CD8-positive, alpha-beta memory T cell (primary cell): ENCODE measurements at places on chromosomes 11 and 22. TPM values are rescaled to one million over a fixed set of nuclear protein-coding genes. Genes with fewer than 3 reads are reported as not detected.
A peak's percentile ranks its signal among the peaks of the same experiment; 100 is the strongest.

ANGPTL5 gene
- total RNA-seq, result not detected

DGAT2 gene
- 5.5 TPM for total RNA-seq

C11orf16 gene
- not detected for total RNA-seq

PSMA1 gene
- 344 TPM for total RNA-seq

ADORA2A gene
- total RNA-seq, result 26.7 TPM

IGSF9B gene
- total RNA-seq, result 15.2 TPM

ZP1 gene
- total RNA-seq, result not detected

THAP12 gene
- 73.4 TPM for total RNA-seq

CREB3L1 gene
- not detected for total RNA-seq

TMPRSS4 gene
- not detected for total RNA-seq

ACRV1 gene
- total RNA-seq, result not detected

- H3K4me3 ChIP-seq, result no peak overlapping the region
- H3K4me1 ChIP-seq, result peaks cover 37% of the 10 kb centered on the region
- no peak overlapping the region for H3K27ac ChIP-seq
- H3K27me3 ChIP-seq, result no peaks in the 10 kb centered on the region
These were observed 113.0 kb downstream of the PTPRJ start for GRCh38 chr11:48093323-48093722.

GRCh38 chr11:114262681-114263512 lies 33.3 kb upstream of the NNMT start:
- no peak overlapping the region for H3K4me3 ChIP-seq
- H3K27me3 ChIP-seq, result no peaks in the 10 kb centered on the region
- H3K27ac ChIP-seq, result no peak overlapping the region
- no peaks in the 10 kb centered on the region for H3K36me3 ChIP-seq

DNA sequence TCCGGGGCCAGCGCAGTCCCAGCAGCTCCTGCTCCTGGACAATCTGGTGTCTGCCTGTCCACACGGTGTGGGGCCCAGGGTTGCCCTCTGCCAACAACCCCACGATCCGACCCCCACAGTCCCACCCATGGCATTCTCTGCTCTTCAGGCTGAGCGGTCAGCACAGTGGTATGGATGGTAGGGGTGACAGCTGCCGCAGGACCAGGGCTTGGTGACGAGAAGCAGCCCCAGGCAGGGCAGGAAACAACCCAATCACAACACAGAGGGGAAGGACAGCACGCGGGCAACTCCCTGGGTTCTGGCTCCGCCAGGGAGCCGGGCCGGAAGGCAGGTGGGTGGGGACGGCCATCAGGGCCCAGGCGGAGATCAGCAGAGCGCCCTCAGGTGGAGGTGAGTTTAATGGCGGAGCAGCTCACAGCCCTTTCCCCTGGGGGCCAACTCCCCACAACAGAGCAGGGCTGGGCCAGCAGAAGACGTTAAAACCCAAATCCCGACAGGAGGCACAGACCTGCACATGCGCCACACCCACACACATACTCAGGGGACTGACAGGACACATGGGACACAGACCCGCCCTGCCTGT lies 5.3 kb upstream of the CHADL start:
- H3K4me3 ChIP-seq, result no peak overlapping the region
- H3K27me3 ChIP-seq, result no peaks in the 10 kb centered on the region
- no peak for DNase-seq
- H3K4me1 ChIP-seq, result no peaks in the 10 kb centered on the region

GRCh38 chr11:110886288-110886970 lies 174.2 kb upstream of the ARHGAP20 start:
- H3K27me3 ChIP-seq, result no peaks in the 10 kb centered on the region
- H3K36me3 ChIP-seq, result no peaks in the 10 kb centered on the region
- H3K4me3 ChIP-seq, result no peak overlapping the region

GRCh38 chr11:97638641-97639224 lies 1248.9 kb downstream of the JRKL start:
- no peaks in the 10 kb centered on the region for H3K4me1 ChIP-seq
- H3K27ac ChIP-seq, result no peak overlapping the region
- H3K4me3 ChIP-seq, result no peak overlapping the region
- H3K36me3 ChIP-seq, result no peaks in the 10 kb centered on the region

GRCh38 chr11:4032097-4032496 lies 62.5 kb upstream of the RRM1 start:
- no peaks in the 10 kb centered on the region for H3K4me1 ChIP-seq
- no peak overlapping the region for H3K27ac ChIP-seq
- no peaks in the 10 kb centered on the region for H3K36me3 ChIP-seq
- H3K4me3 ChIP-seq, result no peak overlapping the region
- DNase-seq, result no peak

- H3K27me3 ChIP-seq, result peaks cover 3% of the 10 kb centered on the region
- H3K27ac ChIP-seq, result no peak overlapping the region
- no peak overlapping the region for H3K4me3 ChIP-seq
- no peaks in the 10 kb centered on the region for H3K4me1 ChIP-seq
- H3K36me3 ChIP-seq, result no peaks in the 10 kb centered on the region
- no peak for DNase-seq
These were observed 63.0 kb downstream of the RPL27A start for GRCh38 chr11:8745431-8746253.

- no peaks in the 10 kb centered on the region for H3K4me1 ChIP-seq
- no peaks in the 10 kb centered on the region for H3K27me3 ChIP-seq
- no peak overlapping the region for H3K27ac ChIP-seq
- peak; percentile 30 for DNase-seq
- H3K36me3 ChIP-seq, result no peaks in the 10 kb centered on the region
These were observed 62.4 kb downstream of the NECTIN1 start for GRCh38 chr11:119666463-119667131.

DNA sequence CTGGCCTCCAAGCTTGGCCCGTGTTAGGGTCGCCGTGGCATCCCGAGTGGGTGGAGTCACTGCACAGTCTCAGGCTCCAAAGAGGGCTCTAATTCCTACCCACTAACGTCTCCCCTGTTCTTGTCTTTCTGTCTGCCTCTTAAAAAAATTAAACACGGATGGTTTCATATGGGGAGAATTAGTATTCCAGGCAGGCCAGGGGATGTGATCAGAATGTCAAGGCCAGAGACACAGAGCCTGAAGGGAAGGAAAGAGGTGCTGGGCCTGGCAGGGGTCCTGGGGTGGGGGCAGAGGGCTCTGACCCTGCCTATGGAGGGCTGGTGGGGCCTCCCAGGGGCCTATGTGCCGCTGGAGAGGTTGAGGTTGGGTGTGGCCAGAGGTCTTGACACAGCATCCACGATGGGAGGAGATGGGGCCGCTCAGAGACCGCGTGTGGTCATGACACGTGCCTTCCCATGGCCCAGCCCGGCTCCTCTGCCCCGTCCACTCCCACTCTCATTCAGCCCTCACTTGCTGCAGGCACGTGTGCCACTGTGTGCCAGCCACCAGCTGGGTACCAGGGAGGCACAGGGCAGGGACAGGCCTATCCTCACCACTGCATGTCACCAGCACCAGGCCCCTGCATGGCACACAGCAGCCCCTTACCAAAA lies 56.5 kb downstream of the FLRT1 start:
- H3K36me3 ChIP-seq, result no peaks in the 10 kb centered on the region
- DNase-seq, result no peak
- no peak overlapping the region for H3K27ac ChIP-seq
- no peak overlapping the region for H3K4me3 ChIP-seq

- peaks cover 7% of the 10 kb centered on the region for H3K4me1 ChIP-seq
- no peaks in the 10 kb centered on the region for H3K36me3 ChIP-seq
- peaks cover 6% of the 10 kb centered on the region for H3K27me3 ChIP-seq
- peak overlapping the region; percentile 57 for H3K4me3 ChIP-seq
- peak overlapping the region; percentile 25 for H3K27ac ChIP-seq
- no peak for DNase-seq
These were observed 1.1 kb upstream of the ARHGEF17 start for GRCh38 chr11:73306977-73307322.

DNA sequence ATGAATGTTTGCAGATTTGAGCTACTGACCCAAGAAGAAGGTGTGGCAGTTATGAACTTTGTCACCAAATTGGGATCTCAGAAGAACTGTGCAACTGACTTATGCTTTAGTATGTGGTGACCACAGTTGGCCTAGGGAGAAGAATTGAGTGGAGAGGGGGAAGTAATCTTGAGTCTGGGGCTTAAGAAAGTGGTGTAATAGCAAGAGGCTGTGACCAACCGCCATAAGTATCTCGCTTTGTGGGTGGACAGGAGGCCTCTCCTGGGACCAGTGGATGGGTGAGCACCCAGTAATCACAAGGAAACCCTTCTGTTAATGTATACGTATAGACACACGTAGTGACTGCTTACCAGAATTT lies 12.7 kb upstream of the IL10RA start:
- peaks cover 77% of the 10 kb centered on the region for H3K4me1 ChIP-seq
- H3K27ac ChIP-seq, result no peak overlapping the region
- DNase-seq, result no peak
- no peaks in the 10 kb centered on the region for H3K36me3 ChIP-seq

DNA sequence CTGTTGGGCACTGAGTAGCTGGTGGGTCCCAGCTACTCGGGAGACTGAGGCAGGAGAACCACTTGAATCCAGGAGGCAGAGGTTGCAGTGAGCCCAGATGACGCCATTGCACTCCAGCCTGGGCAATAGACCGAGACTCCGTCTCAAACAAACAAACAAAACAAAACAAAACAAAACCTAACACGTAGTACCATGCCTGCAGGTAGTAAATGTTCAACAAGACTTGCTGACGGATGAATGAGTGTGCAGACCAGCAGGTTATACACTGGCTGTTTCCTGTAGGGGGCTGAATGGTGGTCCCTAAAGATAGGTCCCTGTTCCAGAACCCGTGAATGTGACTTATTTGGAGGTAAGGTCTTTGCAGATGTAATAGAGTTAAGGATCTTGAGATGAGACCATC lies 12.8 kb upstream of the MRGPRD start:
- no peak overlapping the region for H3K27ac ChIP-seq
- H3K4me1 ChIP-seq, result no peaks in the 10 kb centered on the region
- H3K4me3 ChIP-seq, result no peak overlapping the region
- H3K27me3 ChIP-seq, result peaks cover 4% of the 10 kb centered on the region
- no peak for DNase-seq

- no peak overlapping the region for H3K4me3 ChIP-seq
- no peaks in the 10 kb centered on the region for H3K36me3 ChIP-seq
- no peaks in the 10 kb centered on the region for H3K27me3 ChIP-seq
These were observed 53.1 kb upstream of the SHISAL1 start for GRCh38 chr22:44365832-44366231.

GRCh38 chr11:74008373-74009229 lies at the start of gene UCP3:
Gene UCP3 (minus strand): TSS chr11:74009085. CDS start chr11:74007042, 2,043 bp downstream.
- no peak for DNase-seq
- no peaks in the 10 kb centered on the region for H3K36me3 ChIP-seq
- H3K27me3 ChIP-seq, result no peaks in the 10 kb centered on the region
- no peak within 1 kb of the TSS for H3K4me3 ChIP-seq

DNA sequence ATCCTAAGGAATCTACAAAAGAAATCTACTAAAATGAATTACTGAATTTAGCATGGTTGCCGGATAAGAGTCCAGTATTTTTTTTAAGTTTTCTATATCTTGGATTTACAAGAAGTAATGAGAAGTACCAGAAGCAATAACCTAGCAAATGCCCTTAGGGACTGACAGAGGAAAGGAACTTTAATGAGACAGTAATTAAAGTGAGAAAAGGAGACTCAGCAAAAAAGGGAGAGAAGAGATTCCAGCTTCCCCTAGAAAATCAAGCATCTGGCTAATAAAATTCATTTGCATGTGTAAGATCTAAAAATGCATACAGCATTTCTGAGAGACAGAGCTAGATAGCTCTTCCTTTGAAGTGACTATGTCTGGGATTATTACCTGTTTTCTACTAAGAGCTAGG lies 39.1 kb downstream of the IZUMO1R start:
- H3K4me3 ChIP-seq, result no peak overlapping the region
- H3K4me1 ChIP-seq, result no peaks in the 10 kb centered on the region
- no peaks in the 10 kb centered on the region for H3K36me3 ChIP-seq
- no peak overlapping the region for H3K27ac ChIP-seq
- DNase-seq, result no peak

DNA sequence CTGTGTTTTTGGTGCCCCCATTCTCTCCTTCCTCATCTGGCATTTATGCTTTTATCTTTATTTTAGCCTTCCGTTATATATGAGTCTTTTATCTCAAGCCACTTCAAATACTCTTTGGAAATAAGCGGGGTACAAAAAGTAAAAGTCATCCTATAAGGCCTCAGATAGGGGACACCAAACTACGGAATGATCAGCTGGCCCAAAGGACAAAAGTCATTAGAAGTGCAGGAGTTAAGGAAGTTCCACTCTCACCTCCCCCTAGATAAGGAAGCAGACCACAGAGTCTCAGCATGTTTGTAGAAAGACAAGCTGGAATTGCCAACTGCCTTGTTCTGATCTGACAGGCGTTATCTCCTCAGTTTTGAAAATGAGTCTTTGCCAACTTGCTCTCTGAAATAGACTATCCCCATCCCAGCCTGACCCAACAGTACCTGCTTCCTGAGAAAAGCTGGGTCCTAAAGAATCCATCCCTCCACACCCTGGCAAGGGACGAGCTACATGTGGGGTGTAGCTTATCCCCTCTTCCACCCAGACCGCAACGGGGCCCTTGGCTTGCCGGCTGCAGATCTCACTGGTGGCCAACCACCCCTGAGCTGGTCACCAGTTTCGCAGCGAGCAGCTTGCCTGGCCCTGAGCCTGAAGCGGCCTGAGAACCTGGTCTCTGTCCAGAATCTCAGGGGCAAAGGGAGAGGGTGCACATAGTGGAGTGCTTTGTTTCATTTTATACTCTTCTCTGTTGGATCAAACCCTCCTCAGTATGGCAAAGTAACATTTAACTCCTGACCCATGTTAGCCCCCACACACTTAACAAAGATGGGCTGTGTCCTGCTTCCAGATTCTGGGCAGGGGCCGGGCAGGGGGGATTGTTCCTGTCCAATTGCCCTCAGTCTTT lies 13.8 kb downstream of the FADS2 start:
- peak overlapping the region; percentile 73 for H3K27ac ChIP-seq
- DNase-seq, result no peak
- no peaks in the 10 kb centered on the region for H3K4me1 ChIP-seq
- H3K4me3 ChIP-seq, result no peak overlapping the region
- H3K27me3 ChIP-seq, result no peaks in the 10 kb centered on the region

DNA sequence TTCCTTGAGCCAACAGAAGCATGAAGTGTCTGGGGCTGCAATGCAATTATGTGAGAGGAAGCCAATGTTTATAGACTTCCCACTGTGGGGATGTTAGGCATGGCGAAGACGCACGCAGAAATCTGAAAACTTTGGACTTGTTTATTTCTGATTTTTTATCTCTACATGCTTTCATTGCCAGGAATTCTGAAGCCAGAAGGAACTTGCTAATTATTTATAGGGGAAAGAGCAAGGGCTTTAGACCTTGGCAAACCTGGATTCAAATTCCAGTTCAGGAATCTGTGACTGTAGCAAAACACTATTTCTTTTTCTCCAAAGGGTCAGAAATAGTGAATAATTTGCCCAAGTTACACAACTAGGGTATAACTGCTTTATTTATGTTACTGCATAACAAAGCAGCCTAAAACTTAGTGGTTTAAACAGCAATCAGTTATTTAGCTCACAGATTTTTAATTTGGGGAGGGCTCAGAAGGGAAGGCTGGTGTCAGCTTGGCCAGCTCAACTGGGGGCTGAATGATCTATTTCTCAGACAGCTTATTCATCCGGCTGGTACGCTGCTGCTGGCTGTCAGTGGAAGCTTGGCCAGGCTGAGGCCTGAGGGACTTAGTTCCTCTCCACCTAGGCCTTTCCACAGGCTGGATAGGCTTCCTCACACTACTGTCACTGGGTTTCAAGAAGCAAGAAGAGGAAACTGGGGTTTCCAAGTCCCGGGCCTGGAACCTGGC lies 1.9 kb upstream of the OR6Q1 start:
- no peak overlapping the region for H3K4me3 ChIP-seq
- no peaks in the 10 kb centered on the region for H3K4me1 ChIP-seq
- H3K27me3 ChIP-seq, result no peaks in the 10 kb centered on the region
- no peak for DNase-seq
- H3K36me3 ChIP-seq, result no peaks in the 10 kb centered on the region
- no peak overlapping the region for H3K27ac ChIP-seq

GRCh38 chr22:25109878-25110595 lies 89.6 kb upstream of the CRYBB3 start:
- no peak for DNase-seq
- H3K4me3 ChIP-seq, result no peak overlapping the region
- peaks cover 13% of the 10 kb centered on the region for H3K4me1 ChIP-seq
- H3K27ac ChIP-seq, result no peak overlapping the region
- H3K36me3 ChIP-seq, result no peaks in the 10 kb centered on the region
